ENCODE measurements at places on chromosomes 16 and 17.

GRCh38 chr17:43720311-43721060 is 38.1 kb downstream of the SOST start:
- H3K4me1 ChIP-seq, result no peaks in the 10 kb centered on the region
- no peaks in the 10 kb centered on the region for H3K27me3 ChIP-seq
- H3K4me3 ChIP-seq, result peak overlapping the region; percentile 5
- H3K27ac ChIP-seq, result peak overlapping the region; percentile 82

GRCh38 chr16:22055881-22056280 is 36.5 kb upstream of the VWA3A start:
- DNase-seq, result no peak
- H3K4me3 ChIP-seq, result no peak overlapping the region
- H3K4me1 ChIP-seq, result no peaks in the 10 kb centered on the region
- H3K27me3 ChIP-seq, result no peaks in the 10 kb centered on the region

- no peak for DNase-seq
- no peaks in the 10 kb centered on the region for H3K36me3 ChIP-seq
- H3K4me1 ChIP-seq, result peaks cover 27% of the 10 kb centered on the region
- no peak overlapping the region for H3K4me3 ChIP-seq
These were observed 16.9 kb downstream of the CARHSP1 start for GRCh38 chr16:8851761-8852403.

DNA sequence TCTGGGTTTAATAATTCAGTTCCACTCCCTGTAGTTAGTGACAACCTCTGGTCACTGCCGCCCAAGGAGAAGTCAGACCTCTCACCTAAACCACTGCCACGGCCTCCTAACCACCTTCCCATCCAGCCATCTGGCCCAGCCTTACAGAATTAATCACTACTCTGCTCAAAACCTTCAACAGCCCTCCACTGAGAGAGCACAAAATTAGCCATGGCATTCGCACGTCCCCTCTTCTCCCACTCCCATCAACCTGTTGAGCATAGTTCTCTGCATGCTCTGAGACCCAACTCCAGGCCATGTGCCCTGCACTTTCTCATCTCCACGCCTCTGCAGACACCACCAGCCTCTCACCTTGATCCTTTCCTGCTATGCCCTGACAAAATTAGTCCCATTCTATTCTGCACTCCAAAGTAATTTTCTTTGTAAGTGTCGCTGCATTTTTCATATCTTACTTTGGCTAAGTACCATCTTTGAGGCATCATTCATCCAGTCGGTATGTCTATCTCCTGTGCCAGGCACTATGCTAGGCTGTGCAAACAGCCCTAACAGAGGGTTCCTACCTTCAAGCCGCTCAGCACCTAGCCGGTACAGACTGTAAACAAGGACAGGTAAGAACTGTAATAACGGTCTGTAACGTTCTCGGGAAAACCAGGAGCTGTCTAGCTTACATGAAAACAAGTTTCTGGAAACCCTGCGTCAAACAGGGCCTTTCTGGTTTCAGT is 963 bp downstream of the COPRS start:
- H3K27ac ChIP-seq, result peak overlapping the region; percentile 95
- H3K27me3 ChIP-seq, result no peaks in the 10 kb centered on the region
- H3K36me3 ChIP-seq, result peaks cover 10% of the 10 kb centered on the region
- peak; percentile 31 for DNase-seq

- H3K27ac ChIP-seq, result no peak overlapping the region
- H3K36me3 ChIP-seq, result no peaks in the 10 kb centered on the region
- H3K4me3 ChIP-seq, result no peak overlapping the region
- no peaks in the 10 kb centered on the region for H3K4me1 ChIP-seq
- DNase-seq, result no peak
These were observed 40.4 kb downstream of the CDK5R1 start for GRCh38 chr17:32527146-32527545.

GRCh38 chr17:36849871-36850348 is 87.4 kb upstream of the LHX1 start:
- no peaks in the 10 kb centered on the region for H3K4me1 ChIP-seq
- H3K4me3 ChIP-seq, result no peak overlapping the region
- H3K36me3 ChIP-seq, result no peaks in the 10 kb centered on the region
- H3K27ac ChIP-seq, result no peak overlapping the region

DNA sequence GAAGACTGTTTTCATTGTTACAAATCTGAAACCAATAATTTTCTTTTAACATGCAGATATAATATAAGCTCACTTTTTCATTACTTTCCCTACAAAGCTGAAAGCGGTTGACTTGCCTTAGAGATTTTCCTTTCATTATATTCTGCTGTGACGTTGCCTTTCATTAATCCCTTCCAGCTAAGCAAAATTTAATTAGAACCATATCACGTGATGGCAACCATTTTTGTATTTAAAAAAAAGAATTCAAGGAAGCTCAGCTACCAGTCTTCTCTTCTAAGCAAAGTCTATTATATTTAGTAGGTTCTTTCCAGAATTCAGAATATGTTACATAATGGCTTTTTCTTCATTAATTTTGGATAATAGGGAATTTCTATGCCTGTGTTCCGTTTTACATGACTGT is 186.5 kb downstream of the PRKCA start:
- H3K27ac ChIP-seq, result no peak overlapping the region
- DNase-seq, result no peak
- H3K27me3 ChIP-seq, result no peaks in the 10 kb centered on the region
- no peak overlapping the region for H3K4me3 ChIP-seq
- H3K4me1 ChIP-seq, result no peaks in the 10 kb centered on the region

GRCh38 chr17:62098623-62099231 is 33.6 kb upstream of the MED13 start:
- no peaks in the 10 kb centered on the region for H3K36me3 ChIP-seq
- H3K4me1 ChIP-seq, result peaks cover 3% of the 10 kb centered on the region
- no peak overlapping the region for H3K4me3 ChIP-seq
- no peak for DNase-seq
- H3K27ac ChIP-seq, result no peak overlapping the region

- H3K27me3 ChIP-seq, result no peaks in the 10 kb centered on the region
- no peak overlapping the region for H3K4me3 ChIP-seq
- peaks cover 36% of the 10 kb centered on the region for H3K4me1 ChIP-seq
- no peak for DNase-seq
These were observed 41.4 kb downstream of the FOXK2 start for GRCh38 chr17:82560802-82561428.

Data from adrenal gland (tissue), 19 donors.